ENCODE measurements at places on chromosomes 12 and 14.

DNA sequence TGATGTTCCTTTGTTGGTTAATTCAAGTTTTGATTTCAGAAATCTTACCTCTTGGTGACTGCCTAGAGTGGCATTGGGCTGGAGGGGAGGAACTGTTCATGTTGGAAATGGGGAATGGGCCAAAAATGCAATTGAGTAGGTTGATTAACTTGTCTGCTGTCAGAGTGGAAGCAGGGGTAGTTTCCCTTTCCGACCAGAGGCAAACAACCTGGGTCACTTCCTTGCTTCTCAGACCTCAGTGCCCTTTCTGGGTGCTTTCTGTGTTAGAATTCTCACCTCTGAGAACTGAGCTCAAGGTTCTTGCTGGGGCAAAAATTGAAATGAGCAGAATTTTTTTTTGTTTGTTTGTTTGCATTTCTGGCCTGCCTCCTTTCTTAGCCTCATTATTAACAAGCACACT lies 2.3 kb upstream of the M6PR start:
- DNase-seq: peak; percentile 65

GRCh38 chr14:60654334-60654821 lies 5.1 kb upstream of the SIX1 start:
- DNase-seq: no peak

- no peak for DNase-seq
Measured at GRCh38 chr14:39212034-39212433, 21.7 kb upstream of the MIA2 start.

DNA sequence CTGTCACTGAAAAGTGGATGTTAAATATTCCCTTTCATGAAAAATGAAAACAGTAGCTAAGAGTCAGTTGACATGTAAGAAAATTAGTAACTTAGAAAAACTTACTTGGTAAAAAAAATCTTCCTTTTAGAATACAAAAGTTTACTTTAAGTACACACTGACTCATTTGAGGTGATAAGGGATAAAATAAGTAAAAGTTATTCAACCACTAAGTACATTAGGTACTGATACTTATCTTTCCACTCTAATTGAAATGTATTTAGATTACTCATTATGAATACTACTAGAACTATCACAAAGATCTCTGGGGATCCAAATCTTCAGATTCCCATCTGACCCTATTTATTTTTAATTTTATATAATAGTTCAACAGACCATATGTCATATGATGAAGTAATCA lies 12.2 kb downstream of the SYCP3 start:
- DNase-seq: no peak

DNA sequence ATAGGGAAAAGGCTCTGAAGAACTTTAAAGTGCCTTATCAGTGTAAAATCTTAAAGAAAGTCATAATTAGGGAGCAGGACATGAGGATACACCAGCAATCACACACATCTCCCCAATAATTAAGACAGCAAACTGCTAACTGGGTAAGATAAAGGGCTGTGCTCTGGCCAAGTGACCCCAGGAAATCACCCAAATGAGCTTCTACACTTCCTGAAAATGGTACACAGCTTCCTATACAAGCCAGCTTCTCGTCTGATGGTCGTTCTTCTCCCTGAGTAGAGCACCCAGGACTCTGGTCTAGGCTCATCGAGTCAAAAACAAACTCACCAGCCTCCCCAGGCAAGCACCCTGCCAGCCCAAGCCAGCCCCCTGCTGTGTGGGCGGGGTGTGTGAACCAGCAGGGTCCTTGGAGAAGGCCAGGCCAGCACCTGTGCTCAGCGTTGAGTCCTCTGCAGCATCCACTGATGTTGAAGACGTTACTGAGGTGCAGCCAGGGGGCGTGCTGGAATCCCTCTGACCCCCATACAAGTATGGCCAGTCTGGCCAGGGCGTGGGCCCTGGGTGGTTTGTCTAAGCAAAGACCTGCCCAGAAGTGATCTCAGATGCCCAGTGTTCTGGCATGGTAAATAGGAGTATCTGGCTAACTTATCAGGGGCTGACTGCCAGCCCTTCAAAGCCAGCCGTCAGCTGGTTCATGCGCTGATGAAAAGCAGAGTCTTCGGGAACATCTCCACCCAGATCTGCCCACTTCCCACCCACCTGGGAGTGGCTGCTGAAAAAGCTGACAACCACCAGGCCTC lies 41.4 kb downstream of the ACTN1 start:
- DNase-seq: no peak

All from CD4-positive, alpha-beta T cell treated with Interleukin-12 subunit alpha and Interleukin-12 subunit beta, for 1 hour (primary cell).